CD8-positive, alpha-beta T cell (primary cell): ENCODE measurements at places on chromosomes 3 and 15.

DNA sequence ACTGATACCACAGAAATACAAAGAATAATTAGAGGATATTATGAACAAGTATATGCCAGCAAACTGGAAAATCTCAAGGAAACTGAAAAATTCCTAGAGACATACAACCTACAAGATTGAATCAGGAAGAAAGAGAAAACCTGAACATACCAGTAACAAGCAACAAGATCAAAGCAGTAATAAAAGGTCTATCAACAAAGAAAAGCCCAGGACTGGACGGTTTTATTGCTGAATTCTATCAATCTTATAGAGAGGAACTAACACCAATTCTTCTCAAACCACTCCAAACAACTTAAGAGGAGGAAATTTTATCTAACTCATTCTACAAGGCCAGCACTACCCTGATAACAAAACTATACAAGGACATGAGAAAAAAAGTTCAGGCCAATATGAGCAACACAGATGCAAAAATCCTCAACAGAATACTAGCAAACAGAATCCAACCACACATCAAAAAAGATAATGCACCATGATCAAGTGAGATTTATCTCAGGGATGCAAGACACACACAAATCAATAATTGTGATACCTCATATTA, 71.1 kb upstream of the IMPG2 start:
- DNase-seq = no peak

- DNase-seq = no peak
Observed at GRCh38 chr3:58998476-58999117, 51.2 kb downstream of the CFAP20DC start.

DNA sequence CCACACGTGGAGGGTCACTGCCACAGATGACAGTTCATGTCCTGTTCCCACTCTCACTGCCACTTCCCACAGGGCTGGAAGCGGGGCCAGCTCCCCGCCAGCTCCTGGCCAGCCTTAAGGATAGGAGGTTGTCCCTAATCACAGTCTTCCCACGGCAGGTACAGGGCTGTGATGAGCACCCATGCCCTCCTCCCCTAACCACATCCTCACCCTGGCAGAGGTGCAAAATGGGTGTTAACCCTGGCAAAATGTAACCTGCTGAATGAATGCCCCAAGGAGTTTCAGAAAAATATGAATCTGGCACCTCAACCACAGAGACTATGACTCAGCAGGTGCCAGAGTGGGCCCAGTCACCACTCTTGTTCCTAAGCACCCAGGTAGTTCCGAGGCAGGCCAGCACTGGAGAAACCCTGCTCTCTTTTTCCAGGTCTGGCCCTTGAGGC, 185.1 kb upstream of the TPM1 start:
- no peak for DNase-seq

- DNase-seq = no peak
Observed at GRCh38 chr3:70078778-70079177, 79.2 kb downstream of the SAMMSON start.

GRCh38 chr15:68078365-68078764, 24.2 kb downstream of the PIAS1 start:
- no peak for DNase-seq

GRCh38 chr3:4785551-4785950, 193.7 kb upstream of the BHLHE40 start:
- DNase-seq = no peak

DNA sequence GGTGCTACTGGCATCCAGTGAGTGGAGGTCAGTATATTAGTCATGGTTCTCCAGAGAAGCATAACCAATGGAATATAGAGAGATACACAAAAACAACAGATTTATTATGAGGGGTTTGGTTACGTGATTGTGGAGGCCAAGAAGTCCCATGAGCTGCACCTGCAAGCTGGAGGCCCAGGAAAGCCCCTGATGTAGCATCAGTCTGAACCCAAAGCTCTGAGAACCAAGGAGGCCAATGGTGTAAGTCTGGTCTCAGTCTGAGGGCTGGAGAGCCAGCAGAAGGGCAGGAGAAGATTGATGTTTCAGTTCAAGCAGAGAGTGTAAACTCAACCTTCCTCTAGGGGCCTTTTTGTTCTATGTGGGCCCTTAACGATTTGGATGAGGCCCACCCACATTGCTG, 144.1 kb downstream of the KLF13 start:
- DNase-seq = no peak

- peak; percentile 30 for DNase-seq
Observed at GRCh38 chr3:169668957-169669741, 5.6 kb upstream of the MECOM start.

DNA sequence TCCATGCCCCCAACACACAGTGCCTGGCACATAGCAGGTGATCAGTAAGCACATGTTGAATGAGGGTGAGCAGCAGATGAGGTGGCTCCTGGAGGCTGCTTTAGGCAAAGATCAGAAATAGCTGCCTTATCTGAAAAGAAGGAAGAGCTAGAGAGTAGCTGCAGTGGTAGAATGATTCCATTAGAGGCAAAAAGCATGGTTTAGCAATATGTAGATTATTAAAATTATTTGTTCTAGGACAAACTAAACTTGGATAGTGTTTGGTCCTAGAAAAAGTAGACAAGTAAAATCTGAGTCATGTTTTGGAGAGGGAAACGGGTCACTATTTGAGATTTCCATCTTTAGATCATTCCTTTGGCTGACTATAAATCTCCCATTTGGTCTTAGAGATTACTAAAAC, 32.1 kb downstream of the KIF7 start:
- DNase-seq = no peak

- DNase-seq = no peak
Observed at GRCh38 chr3:119973018-119973646, 121.1 kb downstream of the GSK3B start.

DNA sequence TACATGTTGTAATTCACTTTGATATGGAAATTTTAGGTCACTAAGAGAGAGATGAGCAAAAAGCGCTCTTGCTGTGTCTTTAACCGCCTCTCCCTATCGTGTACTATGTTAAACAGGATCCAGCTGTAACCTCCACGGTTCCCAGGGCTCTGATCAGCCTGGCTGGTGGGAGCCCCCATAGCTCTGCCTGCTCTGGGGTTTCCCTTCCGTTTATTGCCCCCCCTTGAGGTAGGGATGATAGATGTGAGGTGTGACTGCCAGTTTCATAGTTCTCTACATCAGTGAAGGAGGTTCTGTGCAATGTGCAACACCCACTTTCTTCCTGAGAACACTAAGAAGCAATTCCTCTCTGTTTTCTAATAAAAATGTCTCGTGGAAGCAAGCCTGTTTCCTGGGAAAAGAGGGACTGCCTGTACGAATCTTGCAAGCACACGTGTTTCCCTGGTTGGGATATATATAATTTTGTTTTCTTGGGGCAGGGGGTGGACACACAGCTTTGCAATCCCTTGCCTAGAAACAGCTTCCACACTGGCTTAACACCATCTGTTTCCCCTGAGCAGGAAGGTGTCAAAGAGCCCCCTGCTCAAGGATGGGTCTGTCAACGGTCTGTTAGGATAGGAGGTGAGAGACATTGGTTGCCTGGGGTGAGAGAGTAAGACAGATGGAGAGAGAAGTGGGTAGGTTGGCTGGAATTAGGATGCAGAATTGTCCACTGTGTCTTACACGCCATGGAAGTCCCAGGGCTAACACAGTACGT, 23.8 kb downstream of the CORO2B start:
- DNase-seq = no peak

- peak; percentile 15 for DNase-seq
Observed at GRCh38 chr15:101489599-101490407, at the start of gene PCSK6. PCSK6 (minus strand) TSS chr15:101489707; CDS start chr15:101489670, 37 bp downstream.

DNA sequence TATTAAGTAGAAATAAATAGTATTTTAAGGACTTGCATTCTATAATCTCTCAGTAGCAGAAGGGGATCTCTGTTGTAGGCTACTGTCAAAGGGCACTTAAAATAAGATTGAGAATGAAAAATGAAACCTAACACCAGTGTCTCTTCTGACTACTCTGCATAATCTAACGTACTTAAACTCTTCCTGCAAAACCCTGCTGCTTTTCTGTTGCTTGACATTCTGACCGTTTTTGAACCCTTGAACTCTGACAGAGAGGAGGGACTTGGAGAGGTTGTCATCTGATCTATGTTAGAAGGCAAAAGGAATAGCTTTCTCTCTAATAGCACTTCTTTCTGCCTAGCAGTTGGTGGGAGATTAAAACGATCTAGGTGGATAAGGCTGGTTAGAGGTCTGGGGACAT, 204.6 kb downstream of the ZIC1 start:
- DNase-seq = no peak

- no peak for DNase-seq
Observed at GRCh38 chr3:154307363-154307762, 16.9 kb downstream of the DHX36 start.

GRCh38 chr3:14300721-14301399, 101.5 kb upstream of the SLC6A6 start:
- DNase-seq = no peak

DNA sequence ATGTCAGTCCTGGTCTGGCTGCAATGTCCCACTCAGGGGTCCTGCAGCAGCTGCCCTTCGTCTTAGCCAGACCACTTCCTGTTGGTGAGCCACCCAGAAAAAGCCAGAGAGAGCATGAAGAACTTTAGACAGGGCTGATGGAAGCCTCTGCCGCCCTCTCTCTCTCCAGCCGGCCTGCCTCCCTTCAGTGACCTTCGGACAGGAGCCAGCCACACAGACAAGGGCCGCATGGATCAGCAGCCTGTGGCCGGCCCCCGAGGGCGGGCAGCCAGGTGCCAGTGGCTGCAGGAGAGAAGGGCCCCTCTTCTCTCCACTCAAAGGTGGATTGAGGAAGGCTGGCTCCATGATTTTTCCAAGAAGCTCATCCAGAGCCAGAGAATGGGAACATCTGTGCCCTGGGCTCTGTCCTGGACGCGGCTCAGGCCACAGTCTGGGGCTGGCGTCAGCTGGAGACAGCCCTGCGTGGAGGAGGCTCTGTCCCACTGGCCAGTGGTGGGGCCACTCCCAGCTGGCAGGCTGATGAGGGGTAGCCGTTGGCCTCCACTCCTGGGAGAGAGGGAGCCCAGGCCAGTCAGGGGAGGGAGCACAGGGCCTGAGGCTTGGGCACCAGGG, 42.9 kb downstream of the ISG20 start:
- no peak for DNase-seq

- DNase-seq = no peak
Observed at GRCh38 chr15:88563638-88564037, 17.2 kb upstream of the DET1 start.

DNA sequence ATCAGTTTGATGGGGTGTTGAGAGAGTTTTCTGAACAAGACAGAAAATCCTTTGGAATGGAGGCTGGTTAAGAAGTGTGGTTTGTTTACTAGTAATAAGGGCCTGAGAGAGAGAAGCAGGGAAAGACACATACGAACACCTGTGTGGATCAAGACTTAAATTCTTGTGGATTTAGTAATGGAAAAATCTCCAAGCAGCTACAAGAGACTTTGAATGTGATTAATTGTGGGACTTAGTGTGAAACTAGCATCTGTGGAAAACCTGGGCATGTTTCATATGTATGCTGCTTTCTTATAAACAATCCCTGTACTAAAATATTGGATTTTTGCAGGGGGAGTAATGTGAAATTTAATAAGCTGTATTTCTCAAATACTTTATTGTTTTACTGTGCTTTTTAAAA, 399.1 kb downstream of the SI start:
- no peak for DNase-seq

DNA sequence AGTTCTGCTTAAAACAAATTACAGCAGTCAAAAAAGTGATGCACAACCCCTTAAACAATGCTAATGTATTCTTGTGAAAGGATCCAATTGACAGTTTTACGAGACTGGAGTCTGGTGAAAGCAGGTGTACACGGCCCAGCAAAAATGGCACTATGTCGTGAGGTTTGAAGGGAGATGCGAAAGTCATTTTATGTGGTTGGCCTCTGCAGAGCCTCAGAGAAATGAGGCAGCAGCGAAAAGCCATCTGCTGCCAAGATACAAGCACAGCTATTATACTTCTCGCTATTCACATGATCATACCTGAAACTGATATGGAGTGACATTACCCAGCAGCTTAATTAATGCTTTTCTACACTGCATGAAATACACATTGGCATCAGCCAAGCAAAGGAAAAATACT, 36.4 kb downstream of the MECOM start:
- no peak for DNase-seq

DNA sequence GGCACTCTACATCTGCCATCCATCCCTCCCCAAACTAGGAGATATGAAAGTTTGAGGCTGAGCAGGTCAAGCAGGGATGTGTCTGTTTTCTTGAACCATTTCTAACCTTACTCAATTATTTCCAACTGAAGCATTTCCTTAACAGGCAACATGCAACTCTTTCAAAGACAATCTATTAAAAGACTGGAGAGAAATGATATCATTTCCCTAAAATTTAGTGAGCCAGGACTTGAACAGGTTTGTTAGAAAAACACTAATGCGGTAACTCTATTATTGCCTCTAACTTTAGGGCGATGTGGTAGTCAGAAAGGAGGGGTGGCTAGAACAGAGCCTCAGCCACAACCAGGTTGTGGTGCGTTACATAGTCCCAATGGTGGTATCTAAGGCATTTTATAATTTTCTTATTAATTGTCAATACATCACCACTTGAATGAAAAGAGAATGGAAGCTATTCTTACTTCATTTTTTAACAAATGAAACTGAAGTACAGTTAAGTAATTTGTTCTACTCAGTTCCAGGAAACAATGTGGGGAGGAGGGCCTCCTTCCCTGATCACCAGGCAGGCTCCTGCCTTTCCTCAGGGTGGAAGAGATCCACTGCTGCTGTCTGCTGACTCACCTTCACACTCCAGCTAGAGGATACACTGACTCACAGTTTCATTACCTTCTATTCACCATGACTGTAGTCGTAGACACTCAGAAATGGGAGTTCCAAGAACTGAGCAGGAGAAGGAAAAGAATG, 22.8 kb downstream of the MYO1E start:
- DNase-seq = no peak

DNA sequence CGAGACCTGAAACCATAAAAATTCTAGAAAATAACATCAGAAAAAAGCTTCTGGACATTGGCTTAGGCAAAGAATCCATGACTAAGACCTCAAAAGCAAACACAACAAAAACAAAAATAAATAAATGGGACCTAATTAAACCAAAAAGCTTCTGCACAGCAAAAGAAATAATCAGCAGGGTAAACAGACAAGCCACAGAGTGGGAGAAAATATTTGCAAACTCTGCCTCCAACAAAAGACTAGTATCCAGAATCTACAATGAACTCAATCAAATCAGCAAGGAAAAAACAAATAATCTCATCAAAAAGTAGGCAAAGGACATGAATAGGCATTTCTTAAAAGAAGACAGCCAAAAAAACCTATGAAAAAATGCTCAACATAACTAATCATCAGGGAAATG, 59.6 kb downstream of the DNAH12 start:
- no peak for DNase-seq

DNA sequence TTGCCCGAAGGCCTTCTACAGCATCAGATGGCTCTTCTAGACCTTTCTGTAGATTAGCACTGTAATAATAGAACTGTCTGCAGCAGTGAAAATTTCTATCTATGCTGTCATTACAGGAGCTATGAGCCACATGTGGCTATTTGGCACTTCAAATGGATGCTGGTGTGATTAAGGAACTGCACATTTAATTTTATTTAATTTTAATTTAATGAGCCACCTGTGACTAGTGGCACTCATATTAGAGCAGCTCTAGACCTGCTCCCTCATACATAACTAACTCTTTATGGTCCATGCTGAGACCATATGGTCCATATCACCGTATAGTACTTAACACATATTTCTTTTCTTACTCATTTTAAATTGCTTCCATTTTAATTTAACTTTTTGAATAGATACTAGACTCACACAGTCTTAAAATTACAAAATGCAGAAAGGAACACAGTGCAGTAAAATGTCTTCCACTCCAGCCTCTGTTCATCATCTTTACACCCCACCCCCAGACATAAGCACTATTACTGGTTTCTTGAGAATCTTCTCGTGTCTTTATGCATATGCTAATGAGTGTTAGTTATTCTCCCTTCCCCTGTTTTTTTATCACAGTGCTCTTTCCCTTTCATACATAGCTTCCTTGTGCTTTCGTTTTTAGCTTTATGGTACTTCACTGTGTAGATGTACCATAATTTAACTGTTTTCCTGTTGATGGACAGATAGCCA, 9.6 kb downstream of the LSM3 start:
- no peak for DNase-seq
